ENCODE measurements at places on chromosomes 1 and 21.

GRCh38 chr1:42973286-42973685, 14.6 kb upstream of the SLC2A1 start:
- no peak for DNase-seq

- DNase-seq, result no peak
Measured at GRCh38 chr1:93219443-93219842, 38.9 kb downstream of the CCDC18 start.

DNA sequence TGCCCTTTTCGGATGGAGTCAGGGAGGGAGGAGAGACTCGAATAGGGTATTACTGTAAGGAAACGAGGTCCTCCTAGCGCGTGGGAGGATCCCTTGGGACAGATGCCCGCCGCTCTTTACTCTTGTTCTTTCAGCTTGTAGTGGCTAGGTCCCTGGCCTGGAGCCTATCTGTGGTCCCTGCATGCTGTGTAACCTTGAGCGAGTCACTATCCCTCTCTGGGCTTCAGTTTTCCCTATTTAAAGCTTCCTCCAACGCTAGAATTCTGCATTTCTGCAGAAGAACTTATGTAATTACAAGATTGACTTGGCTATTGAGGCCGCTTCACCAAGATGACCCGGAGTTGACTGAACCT, 744 bp downstream of the MIER1 start:
- DNase-seq, result no peak

- peak; percentile 54 for DNase-seq
Measured at GRCh38 chr1:153728305-153729066, 636 bp downstream of the INTS3 start.

GRCh38 chr1:227396539-227397353, 78.5 kb upstream of the CDC42BPA start:
- DNase-seq, result no peak

DNA sequence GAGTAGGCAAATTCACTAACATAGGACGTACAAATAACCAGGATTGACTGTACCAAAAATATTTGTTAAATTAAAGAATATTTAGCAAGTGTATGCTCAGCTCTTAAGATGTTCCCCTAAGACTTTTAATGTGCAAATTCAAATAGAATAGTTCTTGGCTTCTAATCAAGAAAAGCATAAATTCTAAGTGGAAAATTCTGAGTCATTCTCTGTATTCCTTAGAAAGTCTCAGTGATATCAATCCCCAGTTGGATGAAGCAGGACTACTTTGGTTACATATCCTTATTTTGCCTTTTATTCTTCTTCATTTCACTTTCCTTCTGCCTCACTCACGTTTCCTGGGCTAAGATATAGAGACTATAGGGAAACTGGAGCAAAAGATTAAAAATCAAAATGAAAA, 130.2 kb downstream of the IFI44 start:
- no peak for DNase-seq

GRCh38 chr1:44377925-44378784, 23.1 kb upstream of the ERI3 start:
- peak; percentile 57 for DNase-seq

- DNase-seq, result no peak
Measured at GRCh38 chr1:234170622-234171021, 202.6 kb upstream of the COA6 start.

- DNase-seq, result peak; percentile 61
Measured at GRCh38 chr21:35428489-35428888, 379.4 kb upstream of the RUNX1 start.

- DNase-seq, result no peak
Measured at GRCh38 chr1:82695443-82695842, 894.7 kb downstream of the ADGRL2 start.

DNA sequence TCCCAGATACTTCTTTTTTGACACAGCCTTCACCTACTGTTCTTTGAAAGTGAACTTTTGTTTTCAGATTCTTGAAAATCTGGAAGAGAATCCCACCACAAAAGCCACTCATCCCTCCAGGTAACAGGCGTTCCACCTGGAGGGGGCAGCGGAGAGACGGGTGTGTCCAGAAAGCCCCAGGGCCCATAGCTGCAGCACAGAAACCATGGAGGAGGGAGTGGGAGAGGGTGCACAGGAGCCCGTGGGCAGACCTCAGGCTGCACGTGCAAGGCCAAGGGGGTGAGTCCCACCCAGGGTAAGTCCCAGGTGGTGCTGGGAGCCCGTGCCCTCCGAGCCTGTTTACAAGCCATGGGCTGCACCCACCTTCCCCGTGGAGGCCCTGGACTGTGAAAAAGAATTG, 86.5 kb downstream of the PSMG1 start:
- DNase-seq, result no peak

- DNase-seq, result peak; percentile 39
Measured at GRCh38 chr21:45351526-45352275, 53.3 kb upstream of the COL18A1 start.

DNA sequence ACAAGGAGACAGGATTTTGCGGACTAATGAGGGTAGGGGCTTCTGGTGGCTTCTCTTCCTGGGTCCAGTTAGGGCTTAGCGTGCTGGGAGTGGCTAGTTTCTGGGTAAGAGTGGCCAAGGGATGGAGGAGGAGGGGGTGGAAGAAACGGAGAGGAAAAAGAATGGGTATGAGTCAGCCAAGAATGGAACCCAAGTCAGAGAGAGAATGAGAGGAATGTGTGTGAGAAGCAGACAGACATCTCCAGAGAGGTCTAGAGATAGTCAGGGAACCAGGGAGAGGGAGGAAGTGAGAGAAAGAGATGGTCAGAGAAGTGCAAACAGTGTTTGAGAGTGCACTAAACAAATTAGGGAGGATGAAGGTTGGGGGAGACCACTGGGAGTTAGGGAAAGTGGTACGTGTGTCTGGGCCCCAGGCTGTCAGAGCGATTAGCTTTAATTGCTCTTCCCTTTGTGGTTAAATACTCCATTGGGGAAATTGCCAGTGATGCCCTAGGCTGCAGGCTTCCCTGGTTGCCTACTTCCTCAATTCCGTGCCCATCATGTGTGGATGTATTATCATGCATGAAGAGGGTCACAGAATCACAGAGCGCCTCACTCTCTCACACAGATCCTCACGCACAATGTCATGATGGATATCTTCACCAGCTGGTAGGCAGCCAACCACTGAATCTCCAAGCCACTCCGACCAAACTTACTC, 1.4 kb downstream of the PEA15 start:
- no peak for DNase-seq

DNA sequence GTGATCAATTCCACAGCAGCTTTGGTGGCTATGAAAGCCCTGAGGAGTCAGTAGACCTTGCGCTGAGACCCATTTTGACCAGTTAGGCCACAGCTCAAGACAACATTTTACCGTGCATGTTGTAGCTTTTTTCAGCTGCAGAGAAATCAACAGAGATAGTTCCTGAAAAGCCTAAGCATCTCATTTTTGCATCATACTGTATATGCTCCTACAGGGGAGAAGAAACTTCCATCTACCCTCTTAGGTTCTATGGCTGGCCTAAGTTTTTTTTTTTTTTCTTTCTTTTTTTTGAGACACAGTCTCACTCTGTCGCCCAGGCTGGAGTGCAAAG, 24.8 kb upstream of the EYA3 start:
- DNase-seq, result no peak

DNA sequence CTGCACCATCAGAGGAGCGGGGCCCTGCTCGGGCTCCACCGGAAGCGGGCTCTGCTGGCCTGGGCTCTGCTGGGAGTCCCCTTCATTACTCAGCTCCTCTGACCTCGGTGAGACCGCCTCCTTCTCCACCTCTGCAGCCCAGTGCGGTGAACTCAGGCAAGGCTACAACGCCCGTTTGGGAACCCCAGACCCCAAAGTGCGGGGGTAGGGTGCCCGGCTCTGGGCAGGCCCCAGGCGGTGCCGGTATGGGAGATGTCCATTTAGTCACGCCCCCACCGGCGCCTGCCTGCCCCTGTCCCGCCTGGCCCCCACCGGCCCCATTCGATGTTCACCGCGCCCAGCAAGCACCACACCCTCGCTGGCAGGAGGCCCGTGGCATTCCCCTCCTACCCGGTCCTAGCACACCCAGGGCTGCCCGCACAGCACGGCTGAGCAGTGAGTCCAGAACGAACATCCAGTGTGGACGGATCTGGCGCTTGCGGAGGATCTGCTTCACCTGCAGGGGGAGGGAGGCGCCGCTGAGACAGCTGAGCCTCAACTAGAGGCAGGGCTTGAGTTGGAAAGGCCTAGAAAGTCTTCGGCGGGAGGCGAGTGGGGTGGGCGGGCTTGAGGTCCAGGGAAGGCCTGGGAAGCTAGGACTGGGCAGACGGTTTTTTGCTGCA, 10.0 kb downstream of the MAP3K6 start:
- DNase-seq, result peak; percentile 57

- no peak for DNase-seq
Measured at GRCh38 chr21:39137248-39138178, 45.7 kb downstream of the PSMG1 start.

- DNase-seq, result no peak
Measured at GRCh38 chr1:162772571-162773154, 17.8 kb upstream of the HSD17B7 start.

- no peak for DNase-seq
Measured at GRCh38 chr1:219587801-219588561, 24.9 kb downstream of the ZC3H11B start.

DNA sequence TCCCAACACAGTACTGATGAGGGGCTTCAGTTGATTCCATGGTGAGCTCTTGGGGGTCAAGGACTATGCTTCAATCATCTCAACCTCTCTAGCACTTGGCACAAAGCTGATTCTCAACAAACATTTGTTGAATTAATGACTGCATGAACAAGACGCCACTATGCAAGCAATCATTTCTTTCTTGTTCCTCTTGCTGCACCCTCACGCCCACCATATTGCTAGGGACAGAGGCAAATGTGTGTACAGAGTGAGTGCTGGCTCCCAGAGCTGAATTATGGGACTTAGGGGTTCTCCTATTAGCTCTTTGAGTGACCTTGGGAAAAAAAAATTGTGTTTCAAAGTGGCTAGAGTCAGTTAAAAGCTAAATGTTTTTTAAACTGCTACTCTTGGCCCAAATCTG, 2.5 kb downstream of the ADAR start:
- no peak for DNase-seq

GRCh38 chr1:154943649-154944400, 7.3 kb upstream of the PMVK start:
- no peak for DNase-seq

DNA sequence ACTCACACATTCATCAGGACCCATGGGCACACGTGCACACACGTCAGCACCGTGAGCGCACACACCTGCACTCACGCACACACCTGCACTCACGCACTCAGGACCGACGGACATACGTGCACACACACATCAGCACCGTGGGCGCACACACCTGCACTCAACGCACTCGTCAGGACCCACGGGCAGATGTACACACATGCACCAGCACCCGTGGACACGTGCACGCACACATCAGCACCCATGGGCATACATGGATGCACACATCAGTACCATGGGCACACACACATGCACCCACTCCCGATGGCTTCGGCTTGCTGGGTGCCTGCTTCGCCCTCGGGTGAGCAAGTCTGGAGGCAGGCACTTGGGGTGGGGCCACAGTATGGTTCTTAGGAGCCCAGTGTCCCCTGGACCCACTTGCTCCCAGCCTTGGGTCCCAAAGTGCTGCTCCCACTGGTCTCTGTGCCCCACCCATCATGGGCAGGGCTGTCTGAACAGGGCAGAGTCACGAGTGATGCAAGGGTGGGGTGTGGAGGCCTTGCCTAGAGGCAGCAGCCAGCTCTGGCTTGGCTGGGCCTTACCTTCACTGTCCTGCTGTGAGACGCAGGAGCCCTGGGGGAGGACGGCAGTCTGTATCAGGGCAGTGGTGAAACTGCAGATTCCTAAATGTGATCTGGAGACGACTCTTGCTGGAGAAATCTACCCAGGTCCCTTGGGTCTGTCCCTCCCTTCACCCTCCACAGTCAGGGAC, 49.8 kb downstream of the SKI start:
- DNase-seq, result peak; percentile 54

DNA sequence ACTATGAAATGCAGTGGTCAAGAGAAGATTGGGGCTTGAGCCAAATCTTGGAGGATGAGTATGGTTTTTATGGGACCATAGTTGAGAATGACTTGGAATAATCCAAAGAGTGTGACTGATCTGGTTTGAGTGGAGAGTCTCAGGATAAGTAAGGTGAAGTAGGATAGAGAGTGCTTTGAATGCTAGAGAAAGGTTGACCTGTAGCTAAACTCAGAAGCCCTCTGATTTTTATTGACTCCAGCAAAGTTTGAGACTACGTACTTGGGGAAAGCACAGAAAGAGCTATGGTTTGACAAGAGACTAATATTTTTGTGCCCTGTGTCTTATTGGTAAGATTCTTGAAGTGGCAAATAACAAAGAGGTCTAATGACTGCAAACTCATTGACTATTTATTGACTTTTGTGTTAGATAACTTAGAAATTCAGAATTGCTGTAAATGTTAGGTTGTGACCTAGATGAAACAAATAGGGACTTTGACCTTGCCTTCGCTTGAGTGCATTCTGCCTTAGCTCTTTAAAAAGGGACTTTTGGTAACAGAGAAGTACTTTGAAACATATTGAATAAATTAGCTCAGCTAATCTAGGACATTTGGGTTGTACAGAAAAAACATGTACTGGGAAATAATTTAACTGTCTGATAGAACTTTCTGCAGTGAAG, 35.1 kb downstream of the UAP1 start:
- DNase-seq, result no peak

DNA sequence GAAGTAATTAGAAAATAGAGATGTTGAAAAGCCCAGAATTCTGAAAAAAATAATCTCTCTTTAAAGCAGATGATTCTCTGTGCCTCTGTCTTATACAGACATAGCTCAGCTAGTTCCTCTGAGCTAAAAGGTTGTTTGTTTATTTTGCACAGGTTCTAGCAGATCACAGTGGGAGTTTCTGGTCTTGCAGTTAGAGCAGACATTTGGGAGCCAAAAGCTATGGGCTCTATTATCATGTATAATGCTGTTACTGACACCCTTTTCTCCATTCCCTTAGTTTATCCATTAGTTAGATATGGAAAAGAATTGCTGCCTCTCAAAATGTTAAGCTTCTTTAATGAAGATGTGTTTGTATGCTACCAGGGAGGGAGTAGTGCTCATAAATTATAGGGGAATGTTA, 20.5 kb upstream of the CD55 start:
- DNase-seq, result no peak

- no peak for DNase-seq
Measured at GRCh38 chr1:47161298-47162040, 24.2 kb downstream of the CYP4A22 start.

GRCh38 chr21:23960769-23961168, 1646.5 kb downstream of the MRPL39 start:
- DNase-seq, result no peak

- no peak for DNase-seq
Measured at GRCh38 chr1:174534789-174535188, 87.0 kb downstream of the GPR52 start.

DNA sequence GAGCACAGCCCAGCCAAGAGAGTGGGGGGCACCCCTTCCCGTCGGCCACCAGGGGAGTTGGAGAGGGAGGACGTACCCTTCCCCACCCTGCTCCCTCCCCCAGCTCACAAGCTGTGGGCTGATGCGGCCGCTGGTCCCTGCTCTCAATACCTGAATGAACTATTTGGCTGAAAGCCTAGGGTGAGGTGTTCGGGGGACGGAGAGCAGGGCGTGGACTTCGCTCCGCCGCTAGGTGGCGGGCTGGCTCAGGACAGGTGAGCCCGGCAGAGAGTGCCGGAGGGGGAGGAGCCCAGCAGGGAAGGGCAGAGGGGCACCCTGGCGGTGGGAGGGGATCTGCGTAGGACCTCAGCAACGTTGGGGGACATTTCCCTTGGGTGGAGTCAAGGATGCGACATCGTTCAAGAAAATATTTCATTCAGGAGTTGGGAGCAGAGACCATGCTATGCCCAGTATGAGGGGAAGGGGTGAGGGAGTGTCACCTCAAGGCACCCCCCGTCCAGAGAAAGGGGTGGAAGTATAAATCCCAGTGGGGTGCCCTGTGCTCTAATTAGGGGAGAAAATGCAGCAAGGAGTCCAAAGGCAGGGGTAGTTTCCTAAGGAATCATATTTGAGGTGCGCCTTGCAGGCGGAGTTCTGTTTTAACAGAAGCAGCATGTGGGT, 12.0 kb upstream of the RHBG start:
- peak; percentile 70 for DNase-seq

Measured in lower lobe of right lung (tissue), 2 donors.